ENCODE measurements at places on chromosomes 5 and 9. TPM values are rescaled to one million over a fixed set of nuclear protein-coding genes. Genes with fewer than 3 reads are reported as not detected.

Gene GFI1B
- not detected for total RNA-seq

Gene DMRTA1
- total RNA-seq = 11.0 TPM

Gene FTMT
- total RNA-seq = not detected

Gene MARCOL
- not detected for total RNA-seq

Gene IL13
- not detected for total RNA-seq

Gene DCANP1
- not detected for total RNA-seq

Gene NTNG2
- total RNA-seq = 1.4 TPM

Gene ANKRD18A
- total RNA-seq = not detected

Gene CDKN2B-AS1
- not detected for total RNA-seq

Gene CTSV
- total RNA-seq = 1.6 TPM

Gene HBEGF
- total RNA-seq = 10.0 TPM

Gene PCDHGA12
- total RNA-seq = 22.0 TPM

Gene BTNL3
- total RNA-seq = not detected

Gene PCDHA6
- 0.29 TPM for total RNA-seq

Gene PCDHGA1
- total RNA-seq = under 0.01 TPM

Gene SAXO1
- 0.37 TPM for total RNA-seq

Gene FOXD1
- 1.3 TPM for total RNA-seq

Gene ARHGEF28
- 22.5 TPM for total RNA-seq

Gene SPINK13
- not detected for total RNA-seq

Gene GABBR2
- total RNA-seq = under 0.01 TPM

Gene PCDHA13
- 0.70 TPM for total RNA-seq

Gene OR1J2
- total RNA-seq = not detected

Gene RIGI
- 2.6 TPM for total RNA-seq

Gene NAIP
- total RNA-seq = 38.7 TPM

Gene POLR3G
- not detected for total RNA-seq

Gene PHPT1
- 55.5 TPM for total RNA-seq

Gene ANKRD31
- total RNA-seq = 0.67 TPM

Gene SLC1A1
- 19.2 TPM for total RNA-seq

Gene CCL21
- total RNA-seq = 66.4 TPM

Gene PCDHA9
- 0.59 TPM for total RNA-seq

Gene TMOD1
- total RNA-seq = 22.3 TPM

Gene PTPRD
- total RNA-seq = 1.2 TPM

Gene MCCC2
- total RNA-seq = 32.8 TPM

Gene RORB
- under 0.01 TPM for total RNA-seq

Gene PCDHGB6
- total RNA-seq = 15.6 TPM

Gene GDNF
- 0.85 TPM for total RNA-seq

Gene FOXD4L4
- total RNA-seq = 0.21 TPM

Gene APBA1
- 11.7 TPM for total RNA-seq

Gene CD274
- total RNA-seq = 0.90 TPM

Gene IFNA2
- total RNA-seq = not detected

Gene FRRS1L
- total RNA-seq = 10.6 TPM

Gene KIF24
- total RNA-seq = 1.2 TPM

Gene ANKRD20A1
- total RNA-seq = not detected

Gene ADGRV1
- total RNA-seq = not detected

Gene ALDH1A1
- 87.9 TPM for total RNA-seq

Gene GDA
- total RNA-seq = 4.8 TPM

Gene LEAP2
- total RNA-seq = 1.1 TPM

Gene ISL1
- total RNA-seq = not detected

Gene TXNDC8
- not detected for total RNA-seq

Gene OMD
- 24.4 TPM for total RNA-seq

Gene SH2D3C
- 3.6 TPM for total RNA-seq

Gene FBP1
- 0.90 TPM for total RNA-seq

Gene LCN15
- not detected for total RNA-seq

Gene HEMGN
- total RNA-seq = 2.7 TPM

Gene PLGRKT
- 24.6 TPM for total RNA-seq

Data from uterus (tissue), 4 donors.